ENCODE measurements at places on chromosomes 12 and 14. TPM values are rescaled to one million over a fixed set of nuclear protein-coding genes. Genes with fewer than 3 reads are reported as not detected.

DNA sequence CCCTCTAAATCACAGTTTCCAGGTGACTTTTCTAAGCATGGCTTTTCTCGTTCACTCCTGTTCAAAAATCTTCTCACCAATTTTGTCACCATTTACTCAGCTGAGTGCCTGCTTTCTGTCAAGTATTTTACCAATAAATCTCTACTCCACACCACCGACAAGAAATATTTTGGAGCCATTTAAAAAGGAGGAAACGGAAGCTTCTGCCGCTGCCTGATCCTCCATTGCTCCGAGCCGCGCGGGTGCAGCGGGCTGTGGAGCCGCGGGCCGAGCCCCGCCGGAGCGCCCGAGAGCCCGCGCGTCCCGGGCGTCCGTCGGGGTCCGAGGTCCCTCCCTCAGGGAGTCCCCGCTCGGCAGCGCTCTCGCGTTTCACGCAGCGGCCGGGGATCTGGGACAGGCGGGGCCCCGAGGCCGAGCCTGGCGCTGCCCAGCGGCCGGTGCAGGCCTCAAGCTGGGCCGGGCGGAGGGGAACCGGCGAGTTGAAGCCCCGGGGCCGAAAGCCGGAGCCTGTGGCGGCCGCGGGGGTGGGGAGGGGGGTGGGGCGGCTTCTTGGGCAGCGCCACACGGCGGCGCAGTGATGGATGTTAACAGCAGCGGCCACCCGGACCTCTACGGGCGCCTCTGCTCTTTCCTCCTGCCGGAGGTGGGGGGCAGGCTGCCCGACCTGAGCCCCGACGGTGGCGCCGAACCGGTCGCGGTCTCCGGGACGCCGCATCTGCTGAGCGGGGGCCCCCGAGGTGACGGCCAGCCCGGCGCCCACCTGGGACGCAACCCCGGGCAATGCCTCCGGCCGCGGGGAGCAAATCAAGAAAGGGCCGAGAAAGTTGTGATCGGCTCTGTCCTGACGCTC is 1.1 kb upstream of the HEBP1 start:
- no peak for DNase-seq

- DNase-seq: no peak
Observed at GRCh38 chr12:109131154-109132050, 15.0 kb downstream of the ACACB start.

- no peak for DNase-seq
Observed at GRCh38 chr14:36939265-36939664, 233.1 kb downstream of the SLC25A21 start.

DNA sequence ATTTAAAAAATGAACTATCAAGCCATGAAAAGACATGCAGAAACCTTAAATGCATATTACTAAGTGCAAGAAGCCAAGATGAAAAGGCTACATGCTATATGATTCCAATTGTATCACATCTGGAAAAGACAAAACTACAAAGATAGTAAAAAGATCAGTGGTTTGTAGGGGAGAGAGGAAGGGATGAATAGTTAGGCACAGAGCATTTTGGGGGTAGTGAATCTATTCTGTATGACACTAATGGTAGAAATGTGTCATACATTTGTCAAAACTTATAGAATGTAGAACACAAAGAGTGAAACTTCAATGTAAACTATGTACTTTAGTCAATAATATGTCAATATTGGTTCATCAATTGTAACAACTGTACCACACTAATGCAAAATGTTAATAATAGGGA is 20.8 kb downstream of the TXNDC16 start:
- no peak for DNase-seq

- DNase-seq: no peak
Observed at GRCh38 chr12:77855548-77855947, 24.9 kb downstream of the NAV3 start.

GRCh38 chr12:71220260-71220659 is 62.5 kb upstream of the TSPAN8 start:
- no peak for DNase-seq

DNA sequence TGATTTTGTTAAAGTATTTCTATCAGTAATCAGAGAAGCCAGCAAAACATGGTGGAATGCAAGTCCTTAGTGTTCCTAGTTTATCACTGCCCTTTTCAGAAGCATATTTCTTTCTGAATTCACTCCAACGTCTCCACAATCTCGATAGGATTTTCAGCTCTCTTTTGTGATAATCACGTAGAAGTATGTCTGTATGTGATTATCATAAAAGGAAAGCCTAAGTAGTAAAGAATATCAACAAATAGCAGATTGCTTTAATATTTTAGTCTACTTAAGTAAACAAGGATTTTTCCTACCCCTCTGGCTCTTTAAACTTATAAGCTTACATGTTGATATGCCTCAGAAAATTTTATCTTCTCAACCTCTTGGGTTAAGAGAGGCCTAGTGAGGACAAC is 147.4 kb upstream of the NUDT4 start:
- DNase-seq: no peak

- DNase-seq: no peak
Observed at GRCh38 chr12:70736351-70737133, 99.3 kb upstream of the PTPRB start.

DNA sequence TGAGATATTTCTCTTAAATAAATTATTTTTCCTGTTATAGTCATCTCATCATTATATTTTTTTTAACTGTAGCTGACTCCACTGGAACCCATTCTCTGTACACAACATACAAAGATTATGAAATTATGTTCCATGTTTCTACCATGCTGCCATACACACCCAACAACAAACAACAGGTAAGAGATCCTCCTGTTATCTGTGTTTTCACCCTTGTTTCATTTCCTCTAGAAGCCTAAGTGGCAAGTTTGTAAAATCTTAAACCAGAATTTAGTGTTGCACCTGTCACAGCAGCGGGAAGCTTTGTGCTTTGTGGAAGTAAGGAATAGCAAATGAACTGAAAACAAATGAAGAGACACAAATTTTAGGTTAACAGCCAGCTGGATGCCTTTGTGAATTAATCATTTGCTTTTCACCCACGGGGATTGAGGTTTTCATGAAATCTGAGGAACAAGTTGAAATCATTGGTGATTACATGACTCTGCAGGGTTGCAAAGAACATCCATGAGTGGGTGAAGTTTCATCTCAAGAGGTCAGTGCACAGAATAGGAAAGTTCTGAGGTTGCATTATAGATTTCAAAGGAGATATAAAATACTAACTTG is 273.9 kb upstream of the RGS6 start:
- DNase-seq: no peak

DNA sequence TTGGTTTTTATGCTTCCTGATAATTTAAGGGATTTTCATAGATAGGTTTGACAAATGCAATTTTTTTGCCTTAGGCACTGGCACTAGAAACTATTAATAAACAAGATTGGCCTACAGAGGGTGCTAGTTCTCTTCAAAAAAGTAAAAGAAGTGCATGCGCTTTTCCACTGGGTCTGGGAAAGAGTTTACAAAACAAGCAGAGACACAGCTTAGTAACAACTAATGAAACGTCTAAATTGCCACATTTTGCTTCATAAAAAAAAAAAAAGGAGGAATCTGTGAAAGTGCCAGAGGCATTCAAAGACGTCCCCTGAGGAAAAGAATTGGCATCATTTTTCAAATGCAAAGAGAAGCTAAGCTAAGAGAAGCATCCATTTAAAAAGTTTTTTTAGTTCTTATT is 58.3 kb upstream of the EEA1 start:
- no peak for DNase-seq

- DNase-seq: no peak
Observed at GRCh38 chr14:75003250-75004027, 718 bp downstream of the EIF2B2 start.

DNA sequence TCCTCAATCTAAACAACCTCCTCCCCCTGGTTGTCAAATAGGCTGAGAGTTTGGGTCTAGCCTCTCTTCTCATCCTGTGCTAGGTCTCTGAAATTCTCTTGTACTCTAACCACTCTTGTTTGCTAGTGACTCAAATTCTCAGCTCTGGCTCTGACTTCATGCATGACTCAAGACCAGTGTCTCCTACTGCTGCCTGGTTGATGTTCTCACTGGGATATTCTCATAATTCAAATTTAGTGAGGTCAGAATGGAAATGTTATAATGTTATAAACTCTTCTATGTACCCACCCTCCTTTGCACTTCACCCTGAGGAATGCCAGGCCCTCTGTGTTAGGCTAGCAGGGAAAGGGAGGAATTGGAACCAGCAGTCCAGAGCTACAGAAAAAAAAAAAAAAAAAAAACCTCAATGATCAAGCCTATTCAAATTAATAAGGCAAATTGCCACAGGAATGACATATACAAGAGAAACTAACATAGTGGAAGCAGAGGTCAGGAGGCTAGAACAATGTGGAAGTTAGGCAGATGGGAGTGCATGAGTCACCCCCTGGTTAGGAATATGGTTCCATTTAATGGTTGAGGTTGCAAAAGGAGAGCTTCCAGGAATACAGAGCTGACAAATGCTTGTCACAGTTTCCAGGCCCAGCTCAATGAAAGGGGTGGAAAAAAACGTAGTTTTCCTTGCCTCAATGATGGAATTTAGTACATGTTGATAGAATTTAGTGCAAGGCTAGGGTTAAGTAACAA is 459.5 kb downstream of the RMST start:
- no peak for DNase-seq

DNA sequence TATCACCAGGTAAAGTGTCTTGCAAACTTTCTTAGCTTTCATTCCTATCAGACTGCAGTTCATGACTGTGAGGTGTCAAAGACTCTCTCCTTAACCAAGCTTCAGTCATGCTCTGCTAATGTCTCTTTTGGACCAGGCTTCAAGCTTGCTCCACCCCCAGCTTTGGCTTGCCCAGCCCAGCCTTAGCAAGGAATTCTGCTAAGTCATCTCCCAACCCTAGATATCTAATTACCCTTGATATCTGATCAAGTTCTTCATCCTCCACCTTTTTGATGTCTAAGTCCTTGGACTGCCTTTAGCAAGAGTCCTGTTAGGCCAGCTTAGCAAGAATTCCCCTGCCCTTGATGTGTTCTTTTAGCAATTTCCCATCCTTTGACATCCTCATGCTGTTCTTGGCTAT is 108.9 kb upstream of the FGD4 start:
- DNase-seq: no peak

DNA sequence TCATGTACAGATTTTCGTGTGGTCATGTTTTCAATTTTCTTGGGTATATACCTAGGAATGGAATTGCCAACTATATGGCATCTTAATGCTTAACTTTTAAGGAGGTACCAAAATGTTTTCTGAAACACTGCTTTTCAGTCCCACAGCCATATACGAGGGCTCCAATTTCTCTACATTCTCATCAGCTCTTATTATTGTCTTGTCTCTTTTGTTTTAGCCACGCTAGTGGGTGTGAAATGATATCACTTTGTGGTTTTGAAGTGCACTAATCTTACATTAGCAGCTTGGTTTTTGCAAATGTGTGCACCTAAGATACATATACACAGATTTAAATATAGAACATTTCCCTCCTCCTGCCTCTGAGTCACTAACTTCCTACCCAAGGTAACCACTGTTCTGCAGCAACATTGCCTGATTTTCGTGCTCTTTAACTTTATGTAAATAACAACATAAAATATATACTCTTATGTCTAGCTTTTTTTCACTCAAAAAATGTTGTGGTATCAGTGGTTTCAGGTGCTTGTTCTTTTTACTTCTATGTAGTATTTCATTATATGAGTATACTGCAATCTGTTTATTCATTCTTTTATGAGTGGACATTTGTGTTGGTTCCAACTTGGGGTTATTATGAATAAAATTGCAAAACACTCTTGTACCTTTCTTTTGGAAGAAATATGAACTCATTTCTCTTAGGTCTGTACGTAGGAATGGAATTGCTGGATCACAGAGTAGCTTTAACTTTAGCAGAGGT is 73.1 kb downstream of the ZFP36L1 start:
- no peak for DNase-seq

DNA sequence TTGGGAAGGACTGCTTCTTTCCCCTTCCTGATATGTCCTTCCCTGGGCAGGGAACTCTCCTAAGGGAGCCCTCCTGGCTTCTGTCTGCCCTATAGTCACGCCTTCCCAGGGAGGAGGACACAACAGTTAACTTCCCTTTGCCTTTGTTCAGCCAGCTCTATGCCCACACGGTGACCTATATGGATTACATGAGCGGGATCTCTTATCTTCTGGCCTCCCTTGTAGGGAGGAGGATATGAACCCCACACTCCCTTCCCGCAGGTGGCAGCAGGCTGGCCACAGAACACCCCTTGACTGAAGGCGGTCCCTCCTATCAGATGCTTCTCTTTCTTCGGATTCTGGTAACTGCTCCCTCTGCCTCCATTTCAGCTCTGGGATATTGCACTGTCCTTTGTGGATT is 135.6 kb upstream of the MAX start:
- DNase-seq: no peak

GRCh38 chr14:57617510-57617909 is 123.9 kb upstream of the CCDC198 start:
- DNase-seq: no peak

DNA sequence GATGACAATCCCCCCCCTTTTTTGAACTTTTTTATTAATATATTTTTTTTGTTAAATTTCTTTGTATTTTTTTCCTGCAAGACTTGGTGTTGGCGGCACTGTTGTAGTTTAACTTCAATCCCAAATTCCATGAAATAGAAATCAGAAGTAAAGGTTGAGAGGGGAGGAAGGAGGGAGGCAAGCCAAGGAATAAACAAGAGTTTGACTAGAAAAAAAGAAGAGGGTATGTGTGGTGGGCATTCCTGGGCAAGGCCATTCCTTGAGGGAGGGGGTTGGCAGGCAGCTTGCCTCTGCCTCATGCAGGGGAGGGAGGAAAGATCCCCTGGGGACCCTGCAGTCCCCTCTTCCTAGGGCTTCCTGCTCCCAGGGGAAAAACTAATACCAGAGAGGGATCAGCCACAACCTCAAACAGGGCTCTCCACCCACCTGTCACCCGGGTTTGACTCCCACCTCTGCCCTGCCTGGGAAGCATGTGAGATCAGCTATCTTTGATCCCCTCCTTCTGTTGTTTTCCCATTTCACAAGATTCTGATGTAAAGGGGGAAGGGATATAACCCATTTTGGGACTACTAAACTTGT is 519 bp upstream of the AP1G2 start:
- DNase-seq: no peak

GRCh38 chr12:52383331-52383730 is 2.1 kb downstream of the KRT84 start:
- no peak for DNase-seq

- DNase-seq: no peak
Observed at GRCh38 chr12:54282949-54283593, 2.5 kb downstream of the HNRNPA1 start.

- DNase-seq: no peak
Observed at GRCh38 chr12:42977451-42978230, 388.1 kb upstream of the PRICKLE1 start.

- DNase-seq: no peak
Observed at GRCh38 chr12:80273144-80273543, 170.9 kb upstream of the PTPRQ start.

The KERA gene
- not detected for total RNA-seq

The STON2 gene
- 7.6 TPM for total RNA-seq

The P2RX7 gene
- total RNA-seq: 1.7 TPM

The SIX4 gene
- 1.7 TPM for total RNA-seq

The PUS7L gene
- 5.2 TPM for total RNA-seq

The MAP1LC3B2 gene
- total RNA-seq: 1.8 TPM

The ETNK1 gene
- 21.2 TPM for total RNA-seq

The SLCO1A2 gene
- total RNA-seq: 0.19 TPM

The GXYLT1 gene
- total RNA-seq: 13.3 TPM

The PRIMA1 gene
- 19.9 TPM for total RNA-seq

The KRT80 gene
- 0.11 TPM for total RNA-seq

The SPX gene
- total RNA-seq: 0.40 TPM

The OR4M1 gene
- not detected for total RNA-seq

The HOXC12 gene
- not detected for total RNA-seq

The KRT86 gene
- 0.29 TPM for total RNA-seq

The IGF1 gene
- total RNA-seq: 48.7 TPM

Measured in esophagus muscularis mucosa (tissue), 4 donors.